ENCODE measurements at places on chromosomes 2 and 18.

DNA sequence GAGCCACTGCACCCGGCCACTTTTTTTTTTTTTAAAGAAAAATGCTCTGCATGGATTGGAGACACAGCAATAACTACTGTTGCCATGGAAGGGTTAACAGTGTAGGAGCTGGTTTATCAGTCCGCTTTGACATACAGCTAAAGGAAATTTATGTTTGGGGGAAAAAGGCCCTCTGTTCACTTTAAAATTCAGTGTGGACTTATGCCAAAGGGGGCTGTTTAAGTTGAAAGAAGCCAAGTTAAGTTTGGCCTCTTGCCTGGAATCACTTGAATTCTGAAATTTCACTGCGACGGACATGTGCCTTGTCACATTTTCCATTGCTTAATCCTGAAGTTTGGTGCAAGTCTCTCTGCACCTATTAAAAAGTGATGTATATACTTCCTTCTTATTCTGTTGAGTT is 3.1 kb downstream of the KCNE4 start:
- DNase-seq, result no peak

- DNase-seq, result no peak
Measured at GRCh38 chr2:232984451-232985207, 28.4 kb downstream of the NGEF start.

- no peak for DNase-seq
Measured at GRCh38 chr2:1858733-1859132, 114.4 kb upstream of the PXDN start.

DNA sequence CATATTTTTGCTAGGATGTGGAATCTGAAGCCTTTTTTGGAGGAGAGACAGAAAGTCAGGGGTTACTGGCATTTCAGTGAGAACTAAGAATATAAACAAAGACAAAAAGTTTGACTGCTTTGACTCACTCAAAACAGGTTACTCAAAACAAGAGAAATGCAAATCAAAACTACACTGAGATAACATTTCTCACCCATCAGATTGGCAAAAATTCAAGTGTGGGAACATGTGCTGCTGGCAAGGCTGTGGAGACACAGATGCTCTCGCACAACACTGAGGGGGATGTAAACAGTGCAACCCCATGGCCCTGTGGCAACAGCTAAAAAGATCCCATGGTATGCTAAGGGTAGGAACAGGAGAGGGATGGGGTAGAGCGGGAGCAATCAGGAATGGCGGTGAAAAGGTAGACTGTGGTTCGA is 86.6 kb downstream of the DTNB start:
- DNase-seq, result no peak
